Dorsolateral prefrontal cortex (tissue), 122 donors: ENCODE measurements at places on chromosomes 13 and 19. TPM values are rescaled to one million over a fixed set of nuclear protein-coding genes. Genes with fewer than 3 reads are reported as not detected.

GRCh38 chr13:88217883-88218282, 546.7 kb downstream of the SLITRK5 start:
- no peak for DNase-seq

DNA sequence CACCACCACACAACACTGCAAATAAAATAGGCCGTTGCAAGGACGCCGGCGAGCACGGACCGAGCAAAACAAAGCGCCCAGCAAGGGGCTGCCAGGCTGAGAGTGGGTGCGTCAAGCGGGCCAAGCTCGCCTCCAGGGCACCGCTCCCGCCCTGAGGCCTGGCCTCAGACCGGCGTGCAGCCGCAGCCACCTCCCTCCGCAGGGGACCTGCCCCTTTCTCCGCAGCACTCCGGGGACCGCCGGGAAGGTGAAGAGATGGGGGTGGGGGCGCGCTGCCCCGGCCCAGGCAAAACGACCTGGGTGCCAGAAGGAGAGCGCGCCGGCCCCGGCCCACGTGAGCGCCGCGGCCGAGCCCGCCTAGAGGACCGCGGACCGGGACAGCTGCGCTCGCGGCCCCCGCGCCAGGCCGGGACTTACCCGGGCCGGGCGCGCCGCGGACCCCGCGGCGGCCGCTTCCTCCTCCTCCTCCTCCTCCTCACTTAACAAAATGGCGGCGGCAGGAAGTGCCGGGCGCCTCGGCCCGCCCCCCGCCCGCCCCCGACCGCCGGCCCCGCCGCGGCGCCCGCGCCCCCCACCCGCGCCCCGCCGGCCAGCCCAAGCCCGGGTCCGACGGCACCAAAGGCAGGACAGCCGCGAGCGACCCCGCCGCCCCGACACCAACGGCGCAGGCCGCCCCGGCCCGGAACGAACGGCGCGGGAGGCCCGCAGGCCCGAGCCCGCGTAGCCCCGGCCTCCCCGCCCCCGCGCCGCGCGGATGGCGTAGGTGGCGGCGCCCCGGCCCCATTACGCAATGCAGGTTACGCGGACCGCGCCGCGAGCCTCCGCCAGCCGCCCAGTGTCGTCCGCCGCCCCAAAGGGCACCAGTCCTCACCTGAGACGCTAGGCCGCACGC, 674 bp downstream of the BRD4 start:
- no peak for DNase-seq

CACNG6 gene
- total RNA-seq = 0.58 TPM

GRCh38 chr19:34241513-34242337, 12.6 kb upstream of the GARRE1 start:
- no peak for DNase-seq

GRCh38 chr13:109243311-109243951, 543.0 kb downstream of the IRS2 start:
- no peak for DNase-seq

GRCh38 chr13:80408270-80408669, 67.3 kb upstream of the SPRY2 start:
- DNase-seq = no peak

GRCh38 chr13:84032116-84032515, 149.8 kb upstream of the SLITRK1 start:
- no peak for DNase-seq

- no peak for DNase-seq
These were observed 50.7 kb upstream of the AKAP11 start for GRCh38 chr13:42221121-42221765.
